ENCODE measurements at places on chromosomes 3 and 15.

DNA sequence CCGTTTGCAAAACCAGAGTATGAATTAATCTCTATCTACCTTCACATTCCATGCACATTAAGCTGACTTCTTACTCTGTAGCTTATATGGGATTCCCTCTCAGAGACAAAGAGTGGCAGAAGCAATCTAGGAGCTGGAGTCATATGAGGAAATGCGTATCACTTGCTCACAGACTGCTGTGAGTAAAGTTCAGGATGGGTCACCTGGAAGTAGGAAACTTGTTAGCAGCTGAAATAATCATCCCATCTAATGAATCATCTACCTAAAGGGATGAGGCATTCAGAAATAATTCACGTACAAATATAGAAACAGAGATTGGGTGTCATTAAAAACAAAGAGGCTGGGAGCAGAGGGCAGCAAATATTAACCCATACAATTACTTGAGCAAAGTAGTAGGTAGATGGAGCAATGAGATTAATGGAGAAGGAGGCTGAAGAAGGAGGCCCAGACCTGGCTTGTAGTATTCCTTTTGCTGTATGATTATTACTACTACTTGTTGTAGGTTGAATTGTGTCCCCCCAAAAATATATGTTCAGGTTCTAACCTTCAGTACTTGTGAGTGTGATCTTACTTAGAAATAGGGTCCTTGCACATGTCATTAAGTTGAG lies 866.3 kb downstream of the ROBO2 start:
- no peak for ATAC-seq

- peak; percentile 75 for ATAC-seq
Observed at GRCh38 chr3:152232679-152233078, 36.0 kb upstream of the MBNL1 start.

DNA sequence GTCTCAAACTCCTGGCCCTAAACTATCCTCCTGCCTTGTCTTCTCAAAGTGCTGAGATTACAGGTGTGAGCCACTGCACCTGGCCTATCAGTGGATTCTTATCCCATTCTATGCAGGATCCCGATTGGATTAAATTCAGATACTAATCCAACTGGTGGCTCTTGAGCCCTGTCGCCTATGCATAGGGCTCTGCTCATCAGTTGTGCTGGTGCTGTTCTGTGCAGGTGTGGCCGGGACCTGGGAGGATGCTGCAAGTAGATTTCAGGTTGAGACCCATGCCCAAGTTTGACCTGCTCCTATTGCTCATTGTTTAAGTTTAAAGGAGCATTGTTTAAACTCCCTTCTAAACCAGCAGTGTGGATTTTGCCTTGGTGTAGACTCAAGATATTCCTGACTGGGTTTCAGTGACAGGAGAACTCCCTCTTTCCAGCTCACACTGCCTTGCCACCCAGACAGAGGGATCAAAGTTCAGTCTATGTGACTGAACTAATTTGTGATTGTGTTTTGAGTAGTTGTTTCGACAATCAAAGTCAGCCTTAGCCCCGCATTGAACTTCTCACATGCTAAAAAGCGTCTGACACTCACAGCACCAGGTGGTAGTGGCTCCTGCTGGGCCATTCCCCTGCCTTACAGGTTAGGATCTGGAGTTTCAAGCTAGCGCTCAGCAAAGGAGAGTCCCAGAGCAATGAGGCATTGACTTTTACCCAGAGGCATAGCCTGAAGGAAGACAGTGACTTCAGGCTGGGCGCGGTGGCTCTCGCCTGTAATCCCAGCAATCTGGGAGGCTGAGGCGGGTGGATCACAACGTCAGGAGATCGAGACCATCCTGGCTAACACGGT lies 45.0 kb upstream of the PIK3CB start:
- ATAC-seq: no peak

- ATAC-seq: no peak
Observed at GRCh38 chr15:96737408-96737807, 406.9 kb downstream of the NR2F2 start.

- no peak for ATAC-seq
Observed at GRCh38 chr3:148709560-148710253, 12.0 kb downstream of the AGTR1 start.

- no peak for ATAC-seq
Observed at GRCh38 chr15:43531018-43531670, 13.7 kb downstream of the MAP1A start.

DNA sequence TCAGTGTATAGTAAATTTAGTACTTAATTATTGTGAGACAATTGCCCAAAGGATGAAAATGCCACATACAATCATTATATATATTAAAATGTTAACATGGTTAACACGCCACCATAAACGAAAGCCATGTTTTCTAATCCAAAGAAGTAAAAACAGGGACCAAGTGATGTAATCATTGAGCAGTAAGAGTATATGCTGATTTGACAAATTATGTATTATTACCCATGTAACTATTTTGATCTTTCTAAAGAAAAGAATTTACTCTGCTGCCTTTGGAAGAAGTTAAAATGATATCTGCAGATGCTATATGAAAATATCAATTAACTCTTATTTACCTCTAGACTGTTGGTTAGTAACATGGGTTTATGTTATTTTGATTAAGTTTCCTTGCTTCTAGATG lies 150.2 kb downstream of the NAALADL2 start:
- ATAC-seq: no peak

DNA sequence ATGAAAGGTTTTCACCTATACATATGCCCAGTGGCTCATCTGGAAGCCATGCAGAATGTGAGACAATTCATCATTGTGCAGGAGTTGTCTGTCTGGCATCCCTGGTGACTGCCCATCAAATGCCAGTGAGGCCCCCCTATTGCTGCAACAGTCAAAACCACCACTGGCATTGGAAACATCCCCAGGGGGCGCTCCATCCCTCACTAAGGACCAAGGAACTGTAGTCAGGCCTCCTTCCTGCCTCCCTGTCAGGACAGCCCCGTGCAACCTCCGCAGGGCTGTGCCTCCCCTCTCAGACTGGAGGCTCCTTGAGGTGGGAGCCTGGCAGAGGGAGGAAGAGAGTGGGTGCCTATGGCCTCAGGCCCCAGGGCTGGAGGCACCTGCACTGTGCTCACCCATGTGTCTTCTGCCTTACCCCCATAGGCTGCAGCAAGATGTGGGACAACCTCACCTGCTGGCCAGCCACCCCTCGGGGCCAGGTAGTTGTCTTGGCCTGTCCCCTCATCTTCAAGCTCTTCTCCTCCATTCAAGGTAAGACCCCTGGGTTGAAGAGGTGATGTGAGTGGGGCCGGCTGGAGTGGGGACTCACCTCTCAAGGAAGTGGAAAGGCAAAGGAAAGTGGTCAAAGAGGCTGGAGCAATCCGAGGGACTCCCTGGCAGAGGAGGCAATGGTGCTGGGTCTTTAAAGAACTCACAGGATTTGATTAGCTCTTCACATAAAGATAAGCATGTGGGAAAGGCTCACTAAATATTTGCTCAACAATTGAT lies 16.5 kb downstream of the VIPR1 start:
- ATAC-seq: no peak

GRCh38 chr15:74988007-74988800 lies 7.2 kb upstream of the SCAMP5 start:
- ATAC-seq: peak; percentile 27

DNA sequence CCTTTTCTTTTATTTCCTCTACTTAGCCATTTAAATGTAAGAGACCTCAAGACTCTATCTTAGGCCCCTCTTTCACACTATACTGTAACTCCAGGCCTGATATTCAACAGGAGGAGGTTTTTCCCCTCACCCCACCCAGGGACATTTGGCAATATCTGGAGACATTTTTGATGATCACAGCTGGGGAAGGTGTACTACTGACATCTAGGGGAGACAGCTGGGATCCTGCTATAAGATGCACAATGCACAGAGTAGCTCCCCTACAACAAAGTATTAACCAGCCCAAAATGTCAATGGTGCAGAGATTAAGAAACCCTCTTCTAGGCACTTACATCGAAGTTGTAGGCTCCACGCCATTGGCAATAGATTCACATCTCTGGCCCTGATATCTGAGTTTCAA lies 517.5 kb upstream of the UBE2E2 start:
- ATAC-seq: no peak

DNA sequence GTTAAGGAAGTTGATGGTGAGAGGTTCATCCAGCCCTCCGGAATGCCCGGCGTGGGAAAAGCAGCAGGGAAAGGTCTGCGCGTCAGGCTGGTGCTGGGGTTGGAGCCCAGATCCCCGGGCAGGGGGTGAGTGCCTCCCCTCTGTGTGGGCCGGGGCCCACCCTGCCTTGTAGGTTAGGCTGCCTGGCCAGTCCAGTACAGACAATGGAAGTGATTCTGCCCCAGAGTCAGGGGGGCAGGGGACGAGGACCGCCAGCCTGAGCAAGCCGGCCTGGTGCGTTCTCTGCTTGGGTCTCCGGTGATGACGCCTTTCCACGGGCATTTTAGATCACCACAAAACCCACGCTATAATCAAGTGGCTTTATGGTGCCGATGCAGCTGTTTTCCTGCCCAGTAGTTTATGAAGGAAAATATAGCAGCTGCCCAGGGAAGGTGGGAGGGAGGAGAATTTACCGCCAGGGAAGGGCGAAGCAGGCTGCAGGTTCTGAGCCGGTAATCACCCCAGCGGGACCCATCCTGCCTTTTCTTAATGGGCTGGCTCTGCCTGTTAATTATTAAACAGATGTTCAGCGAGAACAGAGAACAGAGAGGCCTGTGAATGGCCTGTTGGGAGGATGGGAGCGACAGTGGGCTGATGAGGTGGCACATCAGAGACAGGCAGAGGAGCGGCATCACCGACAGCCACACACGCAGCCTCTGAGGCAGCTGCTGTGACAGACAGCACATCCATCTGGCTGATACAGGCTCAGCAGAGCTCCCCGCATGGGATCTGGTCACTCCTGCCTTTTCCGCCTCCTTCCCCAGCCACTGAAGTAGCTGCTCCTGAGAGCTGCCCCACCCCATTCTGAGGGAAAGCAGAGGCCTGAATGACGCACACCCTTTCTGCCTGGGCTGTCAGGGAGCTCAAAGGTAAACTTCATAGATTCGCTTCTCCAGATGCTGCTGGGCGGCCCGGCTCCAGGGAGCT lies 35.2 kb downstream of the BDH1 start:
- ATAC-seq: peak; percentile 17

DNA sequence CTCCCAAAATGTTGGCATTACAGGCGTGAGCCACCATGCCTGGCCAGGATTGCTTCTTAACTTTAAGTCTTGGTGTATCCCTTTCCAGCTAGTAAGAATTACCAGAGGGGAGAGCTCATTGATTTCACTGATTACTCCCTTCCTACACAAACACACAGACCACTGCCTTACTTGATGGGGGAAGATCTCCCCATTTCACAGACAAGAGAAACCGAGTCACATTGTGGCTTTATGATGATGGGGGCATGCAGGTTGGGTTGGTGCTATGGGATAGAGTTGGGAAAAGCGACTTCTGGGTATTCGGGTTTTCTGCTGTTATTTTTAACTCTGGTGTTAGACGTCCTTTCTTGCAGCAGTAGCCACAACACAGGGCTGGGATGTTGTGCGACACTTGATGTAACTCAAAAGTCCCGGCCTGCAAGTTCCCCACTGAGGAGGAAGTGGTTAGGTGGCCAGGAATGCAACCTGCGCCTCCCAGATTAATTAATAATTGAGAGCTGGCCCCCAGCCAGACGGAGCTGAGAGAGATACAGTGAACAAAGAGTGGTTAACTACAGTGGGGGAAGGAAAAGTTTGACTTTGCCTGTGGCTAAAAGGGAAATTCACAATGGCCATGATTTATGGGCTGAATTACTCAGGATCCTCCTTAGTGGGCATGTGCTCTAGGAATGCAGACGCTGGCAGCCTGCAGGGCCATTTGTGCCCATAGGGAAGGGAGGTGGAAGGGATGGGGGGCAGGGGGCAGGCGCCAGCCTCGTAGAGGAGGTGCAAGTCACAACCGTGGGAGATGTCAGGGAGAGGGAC lies 63.6 kb downstream of the SMAD6 start:
- no peak for ATAC-seq

DNA sequence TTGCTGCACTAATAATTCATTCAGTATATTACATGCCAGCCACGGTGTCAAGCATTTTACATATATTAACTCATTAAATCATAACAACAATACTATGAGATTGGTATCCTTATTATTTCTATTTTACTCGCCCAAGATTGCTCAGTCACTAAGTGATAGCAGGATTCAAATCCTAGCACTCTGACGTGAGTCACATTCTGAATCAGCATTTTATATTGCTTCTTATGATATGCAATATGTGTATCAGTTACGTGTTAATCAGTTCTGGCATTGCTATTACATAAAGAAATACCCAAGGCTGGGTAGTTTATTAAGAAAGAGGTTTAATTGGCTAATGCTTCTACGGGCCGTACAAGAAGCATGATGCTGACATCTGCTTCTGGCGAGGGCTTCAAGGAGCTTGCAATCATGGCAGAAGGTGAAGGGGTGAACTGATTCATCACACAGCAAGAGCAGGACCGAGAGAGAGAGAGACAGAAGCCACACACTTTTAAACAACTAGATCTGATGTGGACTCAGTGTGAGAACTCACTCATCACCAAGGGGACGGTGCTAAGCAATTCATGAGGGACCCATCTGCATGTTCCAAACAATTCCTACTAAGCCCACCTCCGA lies 166.5 kb upstream of the TMCO5A start:
- no peak for ATAC-seq

DNA sequence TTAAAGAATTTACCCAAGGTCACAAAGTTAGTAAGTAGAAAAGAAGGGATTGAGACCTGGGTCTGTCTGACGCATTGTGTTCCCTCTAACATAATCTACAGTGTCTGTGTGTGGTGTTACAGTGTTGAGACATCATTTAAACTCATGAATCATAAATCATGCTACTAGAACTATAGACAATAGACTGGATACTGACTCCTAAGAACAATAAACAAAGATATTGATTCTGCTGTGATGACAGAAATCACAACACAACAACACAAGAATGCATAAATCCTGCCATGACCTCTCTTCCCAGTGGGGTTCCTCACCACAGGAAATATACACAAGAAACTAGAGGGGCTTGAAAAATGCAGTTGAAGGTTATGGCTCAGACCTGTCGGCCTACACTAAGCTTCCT lies 44.3 kb downstream of the TRIM69 start:
- ATAC-seq: no peak

- no peak for ATAC-seq
Observed at GRCh38 chr15:40845511-40846284, 1.9 kb downstream of the SPINT1 start.

DNA sequence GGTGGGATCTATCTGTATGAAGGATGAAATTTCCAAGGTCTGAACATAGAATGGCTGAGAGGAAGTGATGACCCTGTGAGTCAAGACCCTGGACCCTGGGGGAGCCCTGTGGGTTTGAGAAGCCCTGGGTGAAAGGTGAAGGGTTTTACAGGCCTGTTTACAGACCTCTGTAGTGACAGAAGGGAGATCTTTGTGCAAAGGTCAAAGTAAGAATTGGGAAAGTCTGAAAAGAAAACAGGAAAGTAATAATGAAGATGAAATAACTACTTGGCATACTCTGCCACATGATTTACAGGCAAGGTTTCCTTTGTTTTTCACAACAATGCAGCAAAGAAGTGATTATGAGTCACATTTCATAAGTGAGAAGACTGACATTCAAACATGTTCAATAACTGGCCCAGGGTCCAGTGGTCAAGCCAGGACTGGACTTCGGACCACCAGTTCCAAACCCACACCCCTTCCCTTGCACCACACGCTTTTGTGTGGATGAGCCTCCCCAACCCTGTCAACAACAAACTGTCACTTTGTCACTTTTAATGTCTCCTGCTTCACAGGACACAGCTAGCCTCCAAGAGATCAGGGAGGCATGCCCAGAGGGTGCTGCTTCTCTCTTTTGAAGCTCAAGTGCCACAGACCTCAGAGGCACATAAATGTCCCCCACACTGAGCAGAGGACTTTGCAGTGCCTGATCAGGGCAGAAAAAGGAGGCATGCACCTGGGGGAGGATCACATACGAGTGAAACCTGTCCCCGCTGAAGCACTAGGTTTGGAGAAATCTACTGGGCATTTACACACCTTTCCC lies 21.5 kb downstream of the CD86 start:
- peak; percentile 14 for ATAC-seq

GRCh38 chr3:23659840-23660430 lies 145.8 kb upstream of the UBE2E1 start:
- ATAC-seq: no peak
